ENCODE measurements at places on chromosomes 7 and 10.

DNA sequence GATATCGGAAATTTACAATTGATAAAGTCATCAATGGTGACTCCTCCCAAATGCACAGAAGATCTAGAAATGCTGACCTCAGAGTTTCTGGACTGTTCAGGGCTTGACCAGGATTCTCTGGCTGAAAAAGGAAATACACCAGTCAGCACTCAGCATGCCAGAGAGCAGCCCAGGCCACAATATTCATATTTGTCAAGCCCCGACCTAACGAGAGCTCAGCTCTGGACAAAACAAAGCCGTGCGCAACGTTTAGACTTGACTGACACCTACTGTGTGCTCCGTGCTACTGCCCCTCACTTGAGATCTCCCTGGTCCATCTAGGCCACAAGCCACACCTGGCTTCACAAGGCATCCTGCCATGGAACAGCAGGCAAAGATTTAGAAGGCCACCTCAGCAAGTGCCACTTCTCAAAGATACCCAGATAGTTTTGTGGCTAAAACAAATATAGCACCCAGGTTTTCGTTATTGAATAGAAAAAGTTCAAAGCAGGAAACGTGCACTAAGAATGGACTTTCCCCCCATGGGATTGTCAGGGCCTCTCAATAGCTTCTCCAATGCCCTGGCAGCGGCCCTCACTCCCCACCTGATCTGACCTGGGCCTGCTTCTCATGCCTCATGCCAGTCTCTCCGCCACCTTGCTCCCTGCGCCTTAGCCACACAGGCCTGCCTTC, 218.3 kb downstream of the FAM107B start:
- no peak for DNase-seq

DNA sequence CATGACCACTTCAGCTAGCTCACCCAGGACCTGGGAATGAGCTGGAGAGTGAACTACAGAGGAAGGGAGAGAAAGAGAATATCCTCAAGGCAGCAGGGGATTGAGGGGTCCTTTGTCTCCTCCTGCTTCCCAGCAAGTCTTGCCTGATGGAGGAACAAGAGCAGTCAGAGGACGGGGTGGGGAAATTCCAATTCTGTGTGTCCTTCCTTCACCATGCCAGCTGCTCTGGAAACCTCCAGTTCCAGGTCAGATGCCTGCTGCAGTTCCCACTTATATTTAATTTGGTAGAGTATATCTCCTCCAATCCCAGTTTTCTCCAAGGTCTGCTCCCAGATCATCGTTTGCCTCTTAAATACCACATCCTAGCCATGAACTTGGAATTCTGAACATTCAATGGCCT, 21.4 kb upstream of the LEP start:
- no peak for DNase-seq

- DNase-seq = no peak
Measured at GRCh38 chr7:123712619-123713018, 36.2 kb downstream of the WASL start.

DNA sequence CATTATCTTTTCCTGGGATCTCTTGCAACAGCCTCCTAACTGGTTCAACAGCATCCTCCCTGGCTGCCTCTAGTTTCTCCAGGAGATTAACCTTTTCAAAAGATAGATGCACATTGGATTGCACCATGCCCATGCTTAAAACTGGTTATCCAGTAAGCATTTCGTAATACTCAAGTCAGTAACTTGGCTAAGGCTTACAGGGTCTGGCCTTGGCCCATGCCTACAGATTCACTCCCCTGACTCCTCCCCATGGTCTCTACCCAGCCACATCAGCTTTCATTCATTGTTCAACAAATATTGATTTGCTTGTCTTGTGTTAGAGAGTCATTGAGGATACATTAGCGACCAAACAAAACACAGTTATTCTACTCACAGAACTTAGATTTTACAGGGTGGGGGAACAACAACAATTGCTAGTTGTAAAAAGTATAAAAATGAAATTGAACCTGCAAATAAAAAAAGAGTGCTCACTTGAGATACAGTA, 1.8 kb upstream of the KIF20B start:
- no peak for DNase-seq

DNA sequence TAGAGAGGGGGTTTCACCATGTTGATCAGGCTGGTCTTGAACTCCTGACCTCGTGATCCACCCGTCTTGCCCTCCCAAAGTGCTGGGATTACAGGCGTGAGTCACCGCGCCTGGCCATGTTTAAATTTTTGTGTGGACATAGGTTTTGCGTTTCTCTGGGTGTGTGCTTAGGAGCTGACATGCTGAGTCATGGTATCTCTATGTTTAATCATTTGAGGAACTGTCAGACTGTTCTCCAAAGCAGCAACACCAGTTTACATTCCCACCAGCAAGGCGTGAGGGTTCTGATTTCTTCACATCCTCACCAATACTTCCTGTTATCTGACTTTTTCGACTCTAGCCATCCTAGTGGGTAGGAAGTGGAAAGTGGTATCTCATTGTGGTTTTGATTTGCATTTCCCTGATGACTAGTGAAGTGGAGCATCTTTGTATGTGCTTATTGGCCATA, 153.7 kb downstream of the DNAJB6 start:
- no peak for DNase-seq

DNA sequence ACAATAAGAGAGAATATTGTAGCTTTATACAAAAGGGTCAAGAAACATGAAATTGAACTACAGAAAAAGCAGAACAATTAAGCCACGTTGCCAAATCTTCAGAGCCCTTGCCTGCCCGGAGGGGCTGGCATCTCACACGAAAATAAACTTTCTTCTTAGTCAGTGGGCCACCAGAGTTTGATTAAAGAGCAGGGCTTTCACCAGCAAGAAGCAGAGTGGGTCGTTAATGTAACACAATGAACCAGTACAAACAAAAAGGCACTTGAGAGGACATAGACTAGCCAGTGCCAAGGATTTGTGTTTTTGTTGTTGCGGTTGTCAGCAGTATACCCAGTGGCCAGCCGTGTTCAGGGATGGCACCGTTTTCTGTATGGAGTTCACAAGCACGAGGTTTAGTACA, 155.4 kb downstream of the NRP1 start:
- DNase-seq = peak; percentile 26

- no peak for DNase-seq
Measured at GRCh38 chr10:90354914-90355313, 502.9 kb downstream of the HTR7 start.

DNA sequence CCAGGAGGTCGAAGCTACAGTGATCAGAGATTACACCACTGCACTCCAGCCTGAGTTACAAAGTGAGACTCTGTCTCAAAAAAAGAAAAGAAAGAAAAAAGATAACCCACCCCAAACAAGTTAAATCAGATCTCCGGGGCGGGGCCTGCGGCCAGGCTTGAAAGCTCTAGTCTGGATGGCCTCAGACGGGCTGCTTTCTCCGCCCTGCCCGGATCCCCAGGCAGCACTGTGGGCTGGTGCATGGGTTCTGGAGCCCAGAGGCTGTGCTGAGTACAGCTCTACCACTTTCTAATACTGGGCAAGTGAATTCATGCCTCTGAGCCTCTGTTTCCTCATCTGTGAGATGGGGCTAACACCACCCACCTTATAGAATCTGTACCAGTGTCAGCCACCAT, 83.7 kb downstream of the ZMIZ1 start:
- no peak for DNase-seq

DNA sequence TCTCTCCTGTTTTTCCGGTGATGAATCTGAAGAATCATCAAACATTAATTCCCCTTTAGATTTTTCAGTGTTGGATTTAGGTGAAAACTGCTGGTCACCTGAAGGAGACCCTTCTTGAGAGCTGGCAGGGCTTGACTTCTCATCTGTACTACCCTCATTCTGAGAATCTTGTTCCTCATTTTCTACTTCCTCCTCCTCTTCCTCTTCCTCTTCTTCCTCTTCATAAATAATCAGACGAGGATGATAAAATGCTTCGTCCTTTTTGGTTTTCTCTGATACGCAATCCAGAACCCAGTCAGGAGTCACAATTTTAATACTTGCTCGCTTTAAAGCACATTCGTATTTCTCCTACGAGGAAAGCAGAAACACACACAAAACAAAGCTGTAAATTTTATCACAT, 26.9 kb downstream of the PAXIP1 start:
- DNase-seq = no peak

DNA sequence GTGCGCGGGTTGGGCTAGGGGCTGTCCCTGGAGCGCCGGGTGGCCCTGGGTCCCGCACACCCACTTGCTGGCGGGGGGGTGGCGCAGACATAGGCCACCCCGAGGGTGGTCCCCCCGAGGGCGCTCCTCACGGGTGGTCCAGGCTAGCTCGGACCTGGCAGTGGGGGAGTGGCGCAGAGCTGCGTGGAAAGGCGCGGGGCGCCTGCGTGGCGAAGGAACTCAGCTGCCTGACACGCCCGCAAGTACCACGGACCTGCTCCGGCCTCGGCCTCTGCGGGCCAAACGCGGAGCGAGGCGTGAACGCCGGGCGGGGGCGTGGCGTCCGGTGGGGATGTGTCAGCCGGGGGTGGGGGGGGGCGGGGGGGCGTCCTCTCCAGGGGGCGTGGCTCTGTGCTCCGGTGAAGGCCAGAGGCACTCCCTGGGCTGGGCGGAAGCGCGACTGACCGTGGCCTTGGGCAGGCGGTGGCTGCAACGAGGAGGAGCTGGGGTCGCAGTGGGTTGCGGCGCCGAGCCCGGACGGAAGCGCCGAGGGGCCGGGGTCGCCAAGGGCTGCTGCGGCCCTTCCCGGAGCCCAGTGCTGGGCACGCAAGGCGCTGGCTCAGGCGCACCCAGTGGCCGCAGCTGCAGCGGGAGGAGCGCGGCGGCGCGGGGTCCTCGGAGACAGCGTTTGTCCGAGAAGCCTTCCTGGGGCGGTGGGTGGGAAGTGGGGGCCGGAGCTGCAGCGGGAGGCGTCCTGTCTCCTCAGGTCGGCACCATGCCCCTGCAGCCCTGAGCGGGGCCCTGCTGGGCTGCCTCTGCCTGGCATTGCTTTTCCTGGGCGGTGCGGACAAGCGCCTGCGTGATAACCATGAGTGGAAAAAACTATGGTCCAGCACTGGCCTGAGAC, 58.9 kb upstream of the NUPR2 start:
- DNase-seq = no peak

GRCh38 chr10:21482821-21483220, 42.7 kb downstream of the SKIDA1 start:
- no peak for DNase-seq

GRCh38 chr10:86671419-86671818, 3.1 kb downstream of the LDB3 start:
- DNase-seq = no peak

GRCh38 chr7:115249080-115249479, 327.2 kb downstream of the MDFIC start:
- DNase-seq = no peak

- peak; percentile 49 for DNase-seq
Measured at GRCh38 chr10:92692697-92693533, 3.2 kb downstream of the HHEX start.

DNA sequence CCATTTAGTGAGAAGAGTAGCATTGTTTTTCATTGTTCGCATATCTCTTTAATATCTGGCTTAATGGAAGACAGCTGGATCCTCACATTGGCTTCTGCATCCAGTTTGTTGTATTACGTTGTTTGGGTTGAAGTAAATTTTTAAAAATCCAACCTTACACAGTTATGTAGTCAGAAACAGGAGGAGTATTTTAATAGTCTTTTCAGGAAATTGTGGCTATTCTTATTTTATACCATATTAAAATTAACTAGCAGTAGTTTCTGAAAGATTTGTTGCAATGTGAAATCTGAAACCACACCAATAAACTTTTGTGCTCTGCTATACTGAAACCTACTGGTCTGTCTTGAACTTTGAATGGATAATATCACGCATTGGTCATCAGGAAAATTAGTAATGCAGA, 27.9 kb downstream of the MYPN start:
- DNase-seq = no peak

DNA sequence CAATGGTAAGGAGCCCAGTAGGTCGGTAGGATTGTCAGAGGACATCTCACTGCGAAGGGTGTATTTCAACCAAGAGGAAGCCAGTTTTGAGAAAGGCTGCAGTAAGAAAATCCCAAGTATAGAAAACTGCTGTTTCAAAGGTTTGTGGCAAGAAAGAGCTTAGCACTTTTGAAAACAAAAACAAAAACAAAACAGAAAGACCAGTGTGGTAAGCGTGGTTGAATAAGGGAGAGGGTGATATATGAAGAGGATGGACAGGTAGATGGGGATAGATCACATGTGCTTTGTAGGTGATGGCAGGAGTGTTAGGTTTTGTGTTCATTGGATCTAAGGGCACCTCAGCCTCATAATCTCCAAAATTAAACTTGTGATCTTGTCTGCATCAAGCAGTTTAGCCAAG, 141.6 kb upstream of the WNT16 start:
- no peak for DNase-seq

DNA sequence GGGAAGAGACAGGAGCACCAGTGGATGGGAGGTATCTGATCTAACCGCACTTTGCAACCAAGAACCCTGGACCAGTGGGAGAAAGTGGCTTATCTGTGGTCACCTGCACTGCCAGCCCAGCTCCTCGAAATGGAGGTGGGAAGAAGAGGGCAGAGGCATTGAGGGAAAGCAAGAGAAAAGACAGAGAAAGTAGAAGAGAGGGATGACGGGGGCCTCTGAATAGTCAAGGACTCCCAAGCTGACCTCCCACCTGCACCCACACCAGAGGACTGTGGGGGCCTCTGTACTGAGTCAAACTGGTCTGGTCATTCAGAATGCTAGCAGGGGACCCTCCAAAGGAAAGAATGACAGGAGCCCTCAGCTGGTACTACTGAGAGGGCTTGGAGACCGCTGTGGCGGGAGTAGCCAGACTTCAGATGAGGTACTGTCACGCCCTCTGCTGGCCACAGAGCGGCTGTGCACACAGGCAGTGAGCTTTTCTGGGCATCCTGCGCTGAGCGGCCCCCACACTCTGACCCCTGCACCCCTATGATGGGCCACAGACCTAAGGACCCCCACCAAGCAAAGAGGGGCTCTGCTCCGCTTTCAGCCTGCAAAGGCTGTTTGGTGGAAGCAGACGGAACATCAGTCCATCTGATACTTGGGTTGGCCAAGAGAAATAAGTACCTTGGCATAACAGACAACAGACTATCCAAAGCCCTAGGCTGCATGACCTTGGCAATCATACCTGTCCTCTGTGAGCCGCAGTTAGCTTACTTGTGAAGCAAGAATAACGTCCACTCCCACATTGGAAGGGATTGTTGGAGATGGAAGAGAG, 112.9 kb downstream of the COL13A1 start:
- peak; percentile 34 for DNase-seq

DNA sequence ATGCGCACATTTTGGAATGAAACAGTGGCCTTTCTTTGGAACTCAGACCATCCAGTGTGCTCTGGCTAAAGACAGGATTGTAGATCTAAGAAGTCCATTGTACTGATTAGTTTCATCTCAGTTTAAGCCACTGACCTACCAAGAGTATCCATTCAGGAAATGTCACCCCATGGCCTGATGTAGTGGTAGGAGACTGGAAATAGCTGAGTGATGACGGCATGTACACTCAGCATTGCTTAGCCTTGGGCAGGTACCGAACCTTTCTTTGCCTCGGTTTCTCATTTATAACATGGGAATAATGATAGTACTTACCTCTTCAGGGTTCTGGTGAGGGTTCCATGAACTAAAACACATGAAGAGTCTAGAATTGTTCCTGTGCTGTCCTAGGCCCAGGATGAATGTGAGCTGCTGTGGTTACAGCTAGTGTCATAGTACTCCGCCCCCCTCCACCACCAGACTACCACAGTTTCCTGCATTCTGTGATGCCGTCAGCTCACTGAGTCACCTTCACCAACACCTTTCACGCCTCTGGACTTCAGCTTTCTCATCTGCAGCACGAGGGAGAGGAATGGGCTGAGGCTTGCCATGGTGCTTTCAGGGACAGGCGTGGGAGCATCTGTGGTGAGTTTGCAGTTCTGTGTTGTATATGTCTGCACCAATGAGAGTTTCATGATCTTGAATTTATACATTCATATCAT, 484.0 kb upstream of the GALNT17 start:
- DNase-seq = no peak

GRCh38 chr7:132438926-132439325, 137.3 kb downstream of the PLXNA4 start:
- no peak for DNase-seq
